IPS-NIHi11 (cell line): ENCODE measurements at places on chromosomes 5 and 9.
A peak's percentile ranks its signal among the peaks of the same experiment; 100 is the strongest.

DNA sequence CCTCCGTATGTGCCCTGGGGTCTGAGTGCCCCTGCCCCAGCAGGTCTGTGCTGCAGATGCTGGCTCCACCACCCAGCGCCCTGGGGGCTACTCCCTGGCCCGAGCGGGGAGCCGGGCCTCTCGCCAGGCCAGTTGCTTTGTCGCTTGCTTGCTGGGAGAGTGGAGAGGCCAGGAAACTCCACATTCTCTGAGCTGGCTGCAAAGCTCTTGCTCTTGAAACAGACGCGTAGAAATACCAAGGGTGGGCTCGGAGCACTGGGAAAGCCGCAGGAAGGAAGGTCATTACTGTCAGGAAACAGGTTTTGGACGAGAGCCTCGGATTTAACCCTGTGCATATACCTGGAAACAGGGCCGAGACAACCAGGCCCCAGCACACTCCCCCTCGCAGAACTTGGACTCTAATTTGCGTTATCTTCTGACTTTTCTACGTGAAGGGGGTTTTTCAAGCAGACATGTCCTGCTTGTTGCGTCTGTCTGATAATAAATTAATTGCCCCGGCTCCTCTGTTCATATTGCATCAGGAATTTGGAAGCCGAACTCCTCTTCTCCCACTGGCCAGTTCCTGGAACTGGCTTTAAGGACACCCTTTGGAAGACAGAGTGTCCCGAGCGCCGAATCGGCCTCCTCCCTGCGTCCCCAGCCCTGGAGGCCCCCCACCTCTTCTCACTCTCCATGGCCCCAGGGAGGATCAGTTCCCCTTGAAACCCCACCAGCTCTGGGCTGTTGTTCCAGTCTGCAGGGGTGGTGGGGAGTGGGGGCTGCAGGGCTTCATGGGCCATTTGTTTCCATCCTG is 11.2 kb downstream of the ADAMTSL2 start:
- no peak for DNase-seq

GRCh38 chr9:108282872-108283271 is 572.9 kb downstream of the ACTL7B start:
- DNase-seq, result no peak

DNA sequence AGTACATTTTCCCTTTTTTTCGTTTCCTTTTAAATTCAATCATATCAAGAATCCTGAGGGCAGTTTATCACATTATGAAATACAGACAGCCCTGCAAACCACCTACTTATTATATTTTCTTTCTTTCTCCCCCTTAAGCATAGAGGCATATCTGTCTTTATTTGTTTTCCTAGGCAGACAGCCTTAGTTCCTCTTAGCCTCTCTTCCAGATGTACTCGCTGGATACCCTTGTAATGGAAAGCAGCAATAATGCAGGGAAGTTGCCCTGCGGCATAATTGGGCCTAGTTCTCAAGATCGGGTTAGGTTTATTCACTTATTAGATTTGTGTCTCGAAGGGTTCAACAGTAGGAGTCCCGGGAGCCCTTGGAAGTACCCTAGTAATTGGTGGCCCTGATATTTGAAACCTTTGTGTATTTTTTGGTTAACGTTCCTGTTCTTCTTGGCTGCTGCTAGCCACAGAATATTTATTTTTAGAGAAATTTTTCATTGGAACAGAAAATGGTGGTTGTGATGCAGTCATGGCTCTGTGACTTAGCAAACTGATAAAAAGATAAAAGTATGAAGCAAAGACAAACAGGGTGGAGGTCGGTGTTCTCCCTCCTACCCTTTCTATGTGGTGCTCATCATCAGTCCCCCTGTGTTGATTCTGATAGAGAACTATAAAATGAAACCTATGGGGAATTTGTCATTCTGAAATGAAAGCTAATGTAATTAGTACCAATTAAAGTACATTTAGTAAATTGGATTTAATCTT is 6.4 kb downstream of the TLE4 start:
- DNase-seq, result no peak

DNA sequence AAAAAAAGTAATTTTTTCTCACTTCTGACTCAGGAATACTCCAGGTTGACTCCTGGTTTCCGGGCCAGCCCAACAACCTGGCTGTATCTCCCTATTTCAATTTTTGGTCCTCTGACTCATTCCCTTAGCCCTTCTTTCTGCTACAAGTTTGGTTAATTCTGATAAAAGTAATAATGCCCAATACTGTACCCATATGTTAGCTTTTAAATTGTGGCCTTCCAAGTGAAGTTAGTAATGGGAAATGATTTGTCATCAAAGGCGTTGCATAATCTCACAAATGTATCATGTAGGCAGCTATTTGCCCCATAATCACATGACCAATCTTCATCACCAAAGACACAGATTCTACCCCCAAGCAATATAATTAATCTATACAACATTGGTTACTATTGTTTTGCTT is 31.1 kb upstream of the BNC2 start:
- DNase-seq, result no peak

- no peak for DNase-seq
Observed at GRCh38 chr9:35508069-35508468, 18.2 kb downstream of the RUSC2 start.

DNA sequence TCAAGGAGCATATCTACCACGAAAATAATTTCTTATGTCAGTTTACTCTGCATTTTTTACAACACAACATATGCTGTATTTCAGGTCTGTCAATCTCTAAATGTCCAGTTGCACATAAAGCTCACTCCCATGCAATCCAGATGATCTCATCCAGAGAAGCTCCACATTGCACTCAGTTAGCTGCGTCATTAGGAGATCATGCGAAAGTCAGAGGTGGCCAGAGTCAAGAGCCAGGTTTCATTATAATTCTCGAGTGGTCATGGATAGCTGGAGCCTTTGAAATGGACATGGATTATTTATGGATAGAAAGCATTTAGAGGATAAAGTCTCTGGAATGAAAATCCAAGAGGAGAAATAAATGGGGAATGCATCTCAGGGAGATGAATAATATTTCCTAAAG is 232.3 kb downstream of the GAS1 start:
- DNase-seq, result no peak

DNA sequence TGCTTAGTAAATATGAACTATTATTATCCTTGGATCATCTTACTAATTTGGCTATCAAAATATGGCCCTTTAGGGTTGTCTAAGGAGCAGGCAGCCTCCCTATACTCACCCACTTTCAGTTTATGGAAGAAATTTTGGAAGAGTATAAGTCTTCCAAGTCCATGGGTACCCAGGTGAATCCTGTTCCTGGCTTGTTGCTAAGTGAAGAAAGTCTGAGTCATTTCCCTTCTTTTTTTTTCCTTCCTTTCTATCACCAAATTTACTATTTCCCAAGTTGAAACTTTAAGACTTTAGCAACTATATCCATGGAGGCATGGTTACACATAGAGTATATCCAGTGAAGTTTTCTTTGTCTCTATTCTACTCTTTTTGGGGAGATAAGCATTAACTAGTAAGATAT is 184.0 kb upstream of the ACTBL2 start:
- DNase-seq, result no peak

DNA sequence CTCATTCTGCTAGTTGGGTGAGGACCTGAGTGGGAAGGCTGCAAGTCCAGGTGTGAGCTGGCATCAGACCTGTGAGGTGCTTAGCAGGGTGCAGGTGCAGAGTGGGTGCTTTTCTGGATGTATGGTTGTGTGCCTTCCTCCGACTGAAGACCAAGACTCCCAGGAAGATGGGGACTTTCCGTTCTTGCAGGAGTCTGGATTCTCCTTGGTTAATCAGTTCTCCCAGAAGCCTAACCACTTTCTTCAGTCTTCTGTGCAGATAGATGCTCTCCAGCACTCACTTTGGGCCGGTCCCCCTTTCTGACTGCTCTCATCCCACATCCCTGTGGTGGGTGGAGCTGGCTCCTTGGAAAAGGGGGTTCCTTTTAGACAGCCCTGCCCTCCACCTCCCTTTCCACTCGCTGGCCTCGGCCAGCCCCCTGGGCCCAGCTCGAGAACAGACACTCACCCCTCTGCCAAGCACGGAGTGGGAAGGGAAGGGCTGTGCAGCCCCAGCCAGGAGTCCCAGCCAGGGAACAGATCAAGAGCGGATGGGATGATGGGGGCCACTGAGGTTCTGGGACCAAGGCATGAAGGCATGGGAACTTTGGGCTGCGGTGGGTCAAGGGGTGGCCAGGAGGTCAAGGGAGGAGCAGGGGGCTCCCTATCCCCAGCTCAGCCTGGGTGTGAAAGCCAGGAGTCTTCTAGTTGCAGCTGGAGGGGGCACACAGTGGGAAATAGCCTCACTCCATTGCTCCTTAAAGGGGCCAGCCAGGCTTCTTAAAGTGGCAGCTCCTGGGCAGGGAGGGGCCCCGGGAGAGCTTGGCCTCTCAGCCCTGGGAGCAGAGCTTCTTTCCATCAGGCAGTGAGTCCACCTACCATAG is 62.4 kb downstream of the FGF18 start:
- no peak for DNase-seq

- DNase-seq, result no peak
Observed at GRCh38 chr5:136055612-136056309, 27.0 kb downstream of the TGFBI start.

DNA sequence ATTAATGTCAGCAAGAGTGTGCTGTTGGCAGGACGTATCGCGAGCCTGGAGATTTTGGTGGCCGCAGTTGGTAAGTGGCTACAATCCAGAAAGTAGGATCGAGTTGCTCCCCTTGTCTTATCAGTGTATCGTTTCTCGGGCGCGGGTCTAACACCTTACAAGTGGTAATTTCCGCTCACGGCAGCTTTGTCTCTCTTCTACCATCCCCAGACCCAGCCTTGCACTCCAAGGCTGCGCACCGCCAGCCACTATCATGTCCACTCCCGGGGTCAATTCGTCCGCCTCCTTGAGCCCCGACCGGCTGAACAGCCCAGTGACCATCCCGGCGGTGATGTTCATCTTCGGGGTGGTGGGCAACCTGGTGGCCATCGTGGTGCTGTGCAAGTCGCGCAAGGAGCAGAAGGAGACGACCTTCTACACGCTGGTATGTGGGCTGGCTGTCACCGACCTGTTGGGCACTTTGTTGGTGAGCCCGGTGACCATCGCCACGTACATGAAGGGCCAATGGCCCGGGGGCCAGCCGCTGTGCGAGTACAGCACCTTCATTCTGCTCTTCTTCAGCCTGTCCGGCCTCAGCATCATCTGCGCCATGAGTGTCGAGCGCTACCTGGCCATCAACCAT is 1.1 kb downstream of the PTGER4 start:
- DNase-seq, result peak; percentile 37

GRCh38 chr9:11347437-11347836 is 734.6 kb upstream of the PTPRD start:
- no peak for DNase-seq

DNA sequence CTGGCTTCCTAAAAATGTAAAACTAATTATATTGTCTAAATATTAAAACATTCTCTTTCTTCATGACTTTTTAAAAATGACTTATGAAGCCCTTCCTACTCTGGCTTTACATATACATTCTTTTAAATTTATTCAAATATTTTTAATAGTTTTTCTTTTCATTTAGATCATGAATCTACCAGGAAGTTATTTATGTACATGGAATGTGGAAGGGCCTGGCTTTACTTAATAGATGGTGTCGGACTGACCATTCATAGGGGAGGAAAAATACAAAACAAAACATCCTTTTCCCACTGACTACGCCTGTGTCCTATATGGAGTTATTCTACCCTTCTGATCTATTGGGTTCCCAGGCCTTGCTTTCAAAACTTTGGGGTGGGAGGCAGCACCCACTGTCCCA is 129.8 kb downstream of the MACROH2A1 start:
- DNase-seq, result no peak

- no peak for DNase-seq
Observed at GRCh38 chr9:99024959-99025358, 80.0 kb upstream of the TGFBR1 start.

DNA sequence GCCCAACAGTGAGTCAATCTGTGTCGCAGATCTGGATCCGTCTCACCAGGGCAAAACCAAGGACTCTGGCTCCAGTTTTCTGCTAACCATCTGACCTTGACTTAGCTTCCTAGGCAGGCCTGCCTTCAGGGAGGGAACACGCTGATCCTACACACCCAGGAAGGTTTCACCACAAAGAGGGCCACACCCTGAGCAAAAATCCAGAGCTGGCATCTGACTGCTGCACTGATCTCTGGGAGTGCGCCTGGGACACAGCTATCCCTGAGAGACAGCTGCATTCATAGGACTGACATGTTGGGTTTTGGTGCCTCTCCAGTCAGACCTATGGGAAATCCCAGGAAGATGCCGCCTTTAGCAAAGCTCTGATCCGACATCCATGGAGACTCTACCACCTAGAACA is 47.5 kb downstream of the CDK5RAP2 start:
- DNase-seq, result no peak

DNA sequence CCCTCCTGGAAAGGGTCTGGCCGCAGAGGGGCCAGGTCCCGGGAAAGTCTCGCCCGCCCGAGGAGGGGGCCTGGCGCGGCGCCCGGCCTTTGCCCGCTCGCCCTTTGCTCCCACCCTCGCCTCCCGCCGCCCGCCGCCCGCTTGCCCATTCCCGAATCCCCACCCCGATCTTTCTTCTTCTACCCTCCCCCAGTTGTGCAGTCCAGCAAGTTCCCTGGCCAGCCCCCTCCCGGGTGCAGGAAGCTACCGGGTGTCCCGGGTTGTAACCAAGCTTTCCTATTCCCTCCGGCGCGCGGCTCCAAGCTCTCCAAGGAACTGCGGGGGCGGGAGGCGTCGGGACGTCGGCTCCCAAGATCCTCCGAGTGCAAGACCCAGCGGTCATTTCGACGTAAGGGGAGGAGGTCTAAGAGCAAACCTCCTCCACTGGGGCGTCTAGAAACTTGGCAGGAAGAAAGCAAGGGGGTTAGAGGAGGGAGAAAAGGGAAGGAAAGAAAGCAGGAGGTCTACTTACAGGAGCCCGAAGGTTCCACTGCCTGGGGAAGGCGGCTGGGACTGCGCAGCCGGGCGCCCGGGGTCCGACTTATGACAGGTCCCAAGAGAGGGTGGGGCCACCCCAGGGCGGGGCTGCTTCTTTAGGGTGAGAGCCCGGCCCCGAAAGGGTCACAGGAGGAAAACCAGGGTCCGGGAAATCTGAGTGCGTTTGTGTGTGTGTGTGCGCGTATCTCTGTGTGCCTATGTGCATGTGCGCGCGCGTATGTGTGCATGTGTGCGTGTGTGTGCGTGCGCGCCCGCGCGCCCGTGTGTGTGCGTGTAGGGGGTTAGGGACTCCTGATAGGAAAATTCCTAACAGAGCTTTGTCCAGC is at the start of gene PTGR1:
Gene PTGR1 (minus strand): TSS at position 556 of the 863 bp plus-strand sequence. CDS start 2,225 bp downstream, outside the sequence.
- DNase-seq, result peak; percentile 88

DNA sequence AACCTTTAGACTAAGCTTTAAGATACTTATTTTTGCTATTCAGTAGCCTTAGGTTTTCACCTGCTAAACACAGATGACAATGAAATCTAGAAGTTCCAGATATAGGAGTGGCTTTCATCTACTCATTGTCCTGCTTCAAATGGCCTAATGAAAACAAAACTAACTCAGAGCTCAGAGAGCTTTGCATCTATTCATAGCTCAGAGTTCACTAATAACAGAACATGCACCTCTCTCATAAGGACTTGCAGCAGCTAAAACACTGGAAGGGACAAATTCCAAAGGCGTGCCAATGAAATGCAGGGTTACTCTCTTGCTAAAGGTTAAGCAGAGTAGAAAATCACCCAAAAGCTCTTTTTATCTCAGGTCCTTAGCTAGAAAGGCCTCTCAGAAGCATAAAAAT is 29.0 kb downstream of the SLC31A2 start:
- no peak for DNase-seq

- no peak for DNase-seq
Observed at GRCh38 chr5:162202285-162202880, 134.8 kb downstream of the GABRG2 start.
